ENCODE measurements at places on chromosomes 11 and 22.

- no peak for DNase-seq
Measured at GRCh38 chr11:43756575-43756974, 76.0 kb downstream of the HSD17B12 start.

GRCh38 chr11:92841719-92842118 lies 127.7 kb upstream of the MTNR1B start:
- no peak for DNase-seq

- DNase-seq: no peak
Measured at GRCh38 chr22:42773167-42773566, 52.5 kb upstream of the A4GALT start.

DNA sequence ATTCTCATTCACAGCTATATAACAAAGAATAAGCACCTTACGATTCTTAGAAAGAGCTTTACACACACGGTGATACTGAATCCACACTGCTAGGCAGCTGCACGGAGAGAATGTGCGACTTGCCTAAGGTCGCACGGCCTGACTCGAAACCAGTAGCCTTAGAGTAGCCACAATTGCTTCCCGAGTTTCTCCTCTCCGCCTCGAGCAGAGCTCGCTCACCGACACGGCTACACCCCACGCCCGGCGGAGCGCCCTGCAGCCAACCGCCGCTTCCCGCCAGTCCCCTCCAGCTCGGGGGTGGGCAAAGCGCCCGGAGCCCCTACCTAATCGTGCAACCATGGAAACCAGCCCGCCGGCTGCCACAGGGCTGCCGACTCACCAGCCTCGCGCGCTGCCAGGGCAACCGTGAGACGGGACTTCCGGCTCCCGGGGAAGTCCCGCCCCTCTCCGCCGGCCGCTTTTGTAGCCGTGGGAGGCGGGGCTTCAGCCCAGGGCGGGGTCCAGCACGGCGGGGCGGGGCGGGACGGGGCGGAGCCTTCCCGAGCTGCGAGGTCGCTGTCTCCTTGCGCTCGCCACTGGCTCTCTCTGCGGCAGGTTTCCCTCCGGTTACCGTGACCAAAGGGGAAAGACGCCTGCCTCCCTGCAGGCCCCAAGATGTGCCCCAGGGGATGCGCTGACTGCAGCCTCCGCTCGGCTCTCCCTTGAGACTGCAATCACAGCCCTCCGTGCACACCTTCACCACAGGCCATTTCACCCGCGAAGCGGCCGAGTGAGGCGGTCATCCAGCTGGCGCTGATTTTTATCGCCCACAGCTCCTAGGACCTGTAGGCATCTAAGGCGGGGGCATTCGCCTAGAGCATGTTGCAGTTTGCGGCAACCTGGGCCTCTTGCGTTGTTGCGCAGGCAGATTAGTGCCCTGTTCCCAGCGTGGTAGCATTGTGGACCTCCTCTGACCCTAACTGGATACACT lies 1.1 kb downstream of the BSCL2 start:
- peak; percentile 89 for DNase-seq

GRCh38 chr11:79119491-79120284 lies 321.1 kb downstream of the TENM4 start:
- peak; percentile 97 for DNase-seq

- no peak for DNase-seq
Measured at GRCh38 chr22:50167689-50168489, 2.6 kb upstream of the PANX2 start.

- DNase-seq: no peak
Measured at GRCh38 chr11:120044011-120044675, 93.8 kb downstream of the TRIM29 start.

- no peak for DNase-seq
Measured at GRCh38 chr11:116231543-116231942, 541.2 kb downstream of the BUD13 start.

DNA sequence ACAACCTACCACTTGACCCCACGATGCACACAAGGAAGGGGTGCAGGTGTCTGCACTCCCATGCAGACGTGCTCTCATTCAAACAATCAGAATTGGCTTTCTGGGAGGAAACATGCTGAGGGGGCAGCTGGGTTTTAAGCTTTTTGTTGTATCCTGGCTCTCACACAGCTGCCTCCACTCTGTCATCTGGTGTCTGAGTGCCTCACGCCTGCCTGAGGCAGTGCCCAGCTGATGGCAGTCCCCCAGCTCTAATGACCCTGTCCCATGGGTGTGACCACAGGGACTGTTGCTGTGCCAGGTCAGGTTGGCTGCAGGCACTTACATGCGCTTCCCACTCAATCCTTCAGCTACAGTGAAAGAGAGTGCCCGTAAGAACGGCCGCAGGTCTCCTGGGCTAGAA lies 53.7 kb downstream of the ARFGAP3 start:
- peak; percentile 90 for DNase-seq

DNA sequence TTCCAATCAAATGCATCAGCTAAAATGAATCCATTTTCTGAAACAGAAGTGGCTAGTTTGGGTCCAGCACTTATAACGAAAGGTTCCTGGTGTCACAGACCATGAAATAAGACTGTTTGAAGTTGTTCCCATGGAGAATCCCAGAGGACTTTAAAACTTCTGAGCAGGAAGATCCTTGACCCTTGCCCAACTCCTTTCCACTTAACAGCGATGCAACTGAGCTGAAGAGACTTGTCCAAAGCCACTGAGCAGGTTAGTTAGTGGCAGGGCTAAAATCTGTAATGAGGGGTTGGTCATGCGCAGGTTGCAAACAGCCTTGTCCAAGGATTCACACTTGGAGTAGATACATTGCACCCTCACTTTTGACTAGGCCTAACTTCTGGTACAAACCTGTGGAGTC lies 1.3 kb downstream of the RAB38 start:
- DNase-seq: no peak

- peak; percentile 39 for DNase-seq
Measured at GRCh38 chr22:20130319-20130718, 1.3 kb upstream of the ZDHHC8 start.

- no peak for DNase-seq
Measured at GRCh38 chr11:61528114-61528513, 19.6 kb downstream of the LRRC10B start.

DNA sequence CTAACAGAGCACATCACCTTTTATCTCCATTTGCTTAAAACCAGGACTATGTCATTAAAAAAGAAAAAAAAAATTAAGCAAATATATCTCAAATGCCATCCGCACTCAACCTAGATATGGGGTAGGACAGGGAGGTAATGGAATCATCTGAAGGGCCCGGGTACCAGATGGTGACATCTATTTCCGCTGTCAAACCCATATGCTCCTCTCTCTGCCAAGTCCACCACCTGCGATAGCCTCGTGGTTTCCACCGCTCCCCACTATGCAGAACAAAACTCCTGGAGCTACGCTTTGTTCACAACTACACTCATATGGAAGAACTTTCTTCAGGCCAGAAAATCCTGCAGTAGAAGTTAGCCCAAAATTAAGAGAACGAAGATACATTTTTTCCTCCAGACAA lies 31.4 kb downstream of the FEZ1 start:
- peak; percentile 76 for DNase-seq

DNA sequence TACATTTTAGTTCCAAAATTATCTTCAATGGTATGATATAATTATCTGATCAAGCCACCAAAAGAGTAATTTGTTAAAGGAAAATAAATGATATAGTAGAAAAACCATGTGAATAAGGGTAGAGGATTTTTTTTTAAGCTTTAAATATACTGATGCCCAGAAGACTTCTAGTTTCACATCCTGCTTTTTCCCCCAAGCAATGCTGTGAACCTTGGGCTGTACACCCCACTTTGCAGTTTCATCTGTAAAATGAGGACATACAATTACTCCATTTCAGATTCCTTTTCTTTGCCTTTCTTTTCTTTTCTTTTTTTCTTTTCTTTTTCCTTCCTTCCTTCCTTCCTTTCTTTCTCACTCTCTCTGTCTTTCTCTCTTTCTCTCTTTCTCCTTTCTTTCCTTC lies 1125.4 kb downstream of the DLG2 start:
- DNase-seq: no peak
